Stimulated activated naive CD8-positive, alpha-beta T cell treated with anti-CD3 and anti-CD28 coated beads, Interleukin-15, Interleukin-2, amounts not matched to agents 100 U/mL and 50 U/mL, for 24 hours (primary cell): ENCODE measurements at places on chromosomes 11 and 22.

GRCh38 chr22:48180631-48181030, 1418.2 kb downstream of the TBC1D22A start:
- DNase-seq: no peak

GRCh38 chr22:22800716-22801115, 86.9 kb upstream of the IGLL5 start:
- DNase-seq: no peak

DNA sequence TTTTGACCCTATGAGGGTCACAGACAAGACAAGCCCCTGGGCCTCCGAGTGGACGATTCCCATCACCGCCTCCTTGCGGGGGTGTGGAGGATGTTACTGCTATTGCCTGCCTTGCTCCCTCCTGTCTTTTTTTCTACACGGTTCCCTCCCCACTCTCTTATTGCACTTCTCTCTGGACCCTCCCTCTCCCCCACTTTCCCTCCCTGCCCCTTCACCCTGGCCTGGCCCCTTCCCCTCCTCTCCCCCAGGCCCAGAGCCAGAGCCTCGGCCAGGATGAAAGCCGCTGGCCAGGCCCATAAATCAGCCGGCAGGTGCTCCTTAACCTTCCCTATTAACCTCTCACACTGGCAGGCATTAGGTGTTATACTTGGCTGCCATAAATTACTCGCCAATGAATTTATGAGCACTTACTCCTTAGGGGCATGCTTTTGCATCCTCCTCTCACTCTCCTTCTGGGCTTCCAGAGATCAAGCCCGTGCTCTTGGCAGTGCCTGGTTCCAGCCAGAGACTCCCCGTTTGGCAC, 18.3 kb upstream of the ALX4 start:
- DNase-seq: no peak

GRCh38 chr11:44526438-44526837, 39.0 kb upstream of the CD82 start:
- DNase-seq: no peak

DNA sequence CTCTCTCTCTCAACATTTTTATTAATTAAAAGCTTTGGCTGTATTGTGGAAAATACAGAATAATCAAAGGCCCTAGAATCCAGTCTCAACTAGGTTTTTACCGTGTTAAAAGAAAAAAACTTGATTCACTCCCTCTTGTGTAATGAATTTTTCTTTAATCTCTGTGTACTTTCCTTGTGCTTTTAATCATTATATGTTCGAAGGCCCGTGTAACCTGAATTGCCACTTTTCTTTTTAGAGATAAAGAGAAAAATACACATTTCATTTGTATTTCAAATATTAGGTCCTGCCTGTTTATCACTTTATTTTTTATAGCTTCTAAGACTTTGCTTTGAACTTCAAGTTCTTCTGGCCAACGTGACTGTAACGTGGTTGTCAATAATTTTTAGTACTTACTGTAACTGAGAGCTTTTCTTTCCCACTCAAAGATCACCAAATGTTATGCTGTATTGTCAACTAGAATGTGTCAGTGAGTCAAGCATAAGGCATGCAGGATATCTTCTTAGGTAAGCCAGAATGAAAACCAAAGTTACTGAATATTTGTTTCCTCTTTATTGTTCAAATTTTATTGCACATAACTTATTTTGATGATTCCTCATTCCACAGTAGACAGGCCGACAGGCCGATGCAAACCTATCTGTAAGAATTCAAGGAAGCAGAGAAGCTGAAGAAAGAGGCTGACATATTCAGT, 23.3 kb upstream of the FAR1 start:
- DNase-seq: no peak

GRCh38 chr11:10505278-10506007, 35.5 kb downstream of the RNF141 start:
- DNase-seq: no peak

GRCh38 chr11:1936781-1937615, 10.1 kb upstream of the MRPL23 start:
- no peak for DNase-seq

DNA sequence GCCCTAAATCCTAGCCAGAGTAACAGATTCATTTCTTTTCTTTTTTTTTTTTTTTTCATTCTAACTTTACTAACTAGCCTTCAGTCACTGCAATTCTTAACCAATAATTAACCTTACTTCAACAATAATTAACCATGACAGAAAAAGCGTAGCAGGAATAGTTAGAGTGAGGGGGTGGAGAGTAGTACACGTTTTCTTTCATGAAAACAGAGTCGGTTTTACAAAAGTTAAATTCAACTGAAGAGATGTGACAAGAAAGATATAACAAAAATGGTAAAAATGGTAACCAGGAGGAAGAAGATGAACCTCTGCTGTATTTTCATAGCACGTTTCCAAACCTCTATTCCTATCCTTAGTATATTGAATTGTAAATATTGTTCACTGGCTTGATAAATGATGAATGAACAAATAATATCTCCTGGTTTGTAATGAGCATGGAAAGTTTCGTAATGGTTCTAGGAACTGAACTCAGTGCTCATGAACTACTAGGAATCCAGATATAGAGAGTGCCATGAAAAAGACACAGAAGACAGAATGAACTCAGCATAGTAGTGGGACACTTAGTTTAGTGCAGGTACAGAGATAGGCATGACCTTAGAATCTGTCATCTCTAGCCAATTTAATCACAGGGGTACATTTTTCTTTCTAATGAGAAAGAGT, 116.5 kb upstream of the ANO5 start:
- no peak for DNase-seq

- DNase-seq: no peak
Observed at GRCh38 chr11:8340296-8340695, 76.6 kb upstream of the LMO1 start.

- no peak for DNase-seq
Observed at GRCh38 chr11:61752925-61753521, 587 bp downstream of the MYRF start.

- no peak for DNase-seq
Observed at GRCh38 chr11:14541192-14541947, 21.2 kb upstream of the PSMA1 start.

- no peak for DNase-seq
Observed at GRCh38 chr11:13993096-13993765, 30.7 kb downstream of the SPON1 start.

GRCh38 chr22:21937821-21938070, 14.9 kb downstream of the PPM1F start:
- no peak for DNase-seq

DNA sequence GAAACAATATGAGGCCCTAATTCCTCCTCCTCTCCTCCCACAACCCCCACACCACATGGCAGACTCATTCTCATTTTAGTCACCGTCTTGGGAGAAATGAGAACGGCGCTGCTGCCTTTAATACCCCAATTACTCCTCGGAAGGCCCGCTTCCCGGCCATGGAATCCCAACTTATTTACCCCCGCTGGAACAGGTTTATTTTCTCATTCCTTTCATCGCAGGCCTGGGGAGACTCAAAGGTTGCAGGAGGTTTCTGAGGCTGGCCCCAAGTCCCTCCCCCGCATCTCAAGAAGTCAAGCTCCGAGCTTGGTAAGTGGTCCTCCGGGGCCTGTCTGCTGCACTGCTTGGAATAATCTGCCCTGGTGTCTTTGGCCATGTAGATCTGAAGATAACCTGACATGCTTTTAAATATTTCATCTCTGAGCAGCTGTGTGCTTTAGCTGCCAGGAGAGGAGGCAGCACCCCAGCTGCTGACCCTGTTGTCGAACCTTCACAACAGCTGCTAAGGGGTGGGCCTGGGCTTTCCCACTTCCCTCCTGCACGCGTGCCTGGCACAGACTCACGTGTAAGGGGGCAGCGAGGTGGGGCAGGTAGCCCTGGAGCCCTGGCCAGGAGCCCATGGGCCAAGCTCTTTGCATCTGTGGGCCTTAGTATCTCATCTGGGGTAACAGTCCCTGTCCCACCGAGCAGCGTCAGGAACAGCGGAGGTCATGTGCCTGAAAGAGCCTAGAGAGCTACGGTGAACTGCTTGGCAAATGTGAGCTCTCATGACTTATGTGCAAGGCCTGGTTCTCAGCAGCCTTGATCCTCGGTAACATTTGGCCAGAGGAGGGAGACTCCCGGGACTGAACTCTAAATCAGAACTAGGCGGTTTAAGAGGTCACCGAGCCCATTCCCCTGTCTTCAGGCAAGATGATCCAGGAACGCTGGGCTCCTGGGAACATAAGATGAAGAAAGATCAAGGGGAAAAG, 164.6 kb downstream of the ST3GAL4 start:
- no peak for DNase-seq

- no peak for DNase-seq
Observed at GRCh38 chr11:116515664-116516184, 257.1 kb downstream of the BUD13 start.

DNA sequence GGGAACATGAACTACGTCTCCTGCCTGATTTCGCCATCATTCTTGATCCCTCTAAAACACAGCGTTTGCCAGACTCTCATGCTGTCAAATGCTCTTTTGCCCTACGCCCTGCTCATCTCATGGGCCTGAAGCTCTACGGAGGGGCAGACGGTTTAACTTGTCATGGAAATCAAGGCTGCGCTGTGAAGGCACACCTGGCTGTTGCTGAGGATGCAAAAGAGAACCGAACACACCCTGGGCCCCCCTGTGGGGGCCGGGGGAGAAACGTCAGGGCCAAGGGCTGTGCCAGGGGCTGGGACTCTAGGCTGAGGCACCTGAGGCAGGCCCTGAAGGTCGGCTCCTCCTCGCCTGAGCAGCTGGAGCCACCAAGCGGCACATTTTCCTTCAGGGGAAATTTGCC, 957.2 kb downstream of the BRD1 start:
- DNase-seq: no peak

- no peak for DNase-seq
Observed at GRCh38 chr11:102007567-102008437, 39.4 kb upstream of the CFAP300 start.

- DNase-seq: no peak
Observed at GRCh38 chr22:48037618-48038017, 1275.2 kb downstream of the TBC1D22A start.

DNA sequence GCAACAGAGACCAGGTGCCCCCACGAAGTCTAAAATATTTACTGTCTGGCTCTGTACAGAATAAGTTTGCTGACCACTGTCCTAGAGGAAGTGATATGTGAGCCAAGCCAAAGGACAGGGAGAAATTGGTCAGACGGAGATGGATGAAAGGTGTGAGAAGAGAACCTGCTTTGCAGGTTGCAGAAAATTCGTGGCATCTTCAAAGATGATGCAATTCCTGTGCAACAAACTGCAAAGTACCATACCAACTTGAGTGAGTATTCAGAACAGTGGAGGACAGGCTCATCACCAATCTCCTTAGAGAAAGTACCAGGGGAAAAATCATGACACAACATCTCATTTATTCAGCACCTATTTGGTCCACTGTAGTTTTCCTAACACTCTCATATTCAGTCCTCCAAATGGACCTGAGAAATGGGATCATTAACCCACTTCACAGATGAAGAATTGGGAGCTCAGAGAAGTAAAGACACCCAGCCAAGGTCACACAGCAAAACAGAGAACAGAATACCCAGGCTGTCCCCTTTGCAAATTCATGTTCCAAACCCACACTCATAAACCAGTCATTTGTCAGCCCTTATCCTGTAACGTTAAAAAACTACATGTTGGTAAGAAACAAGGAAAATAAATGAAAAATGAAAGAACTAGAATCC, 536.8 kb downstream of the MIAT start:
- DNase-seq: no peak

GRCh38 chr11:115678942-115679341, 174.7 kb upstream of the CADM1 start:
- DNase-seq: no peak

DNA sequence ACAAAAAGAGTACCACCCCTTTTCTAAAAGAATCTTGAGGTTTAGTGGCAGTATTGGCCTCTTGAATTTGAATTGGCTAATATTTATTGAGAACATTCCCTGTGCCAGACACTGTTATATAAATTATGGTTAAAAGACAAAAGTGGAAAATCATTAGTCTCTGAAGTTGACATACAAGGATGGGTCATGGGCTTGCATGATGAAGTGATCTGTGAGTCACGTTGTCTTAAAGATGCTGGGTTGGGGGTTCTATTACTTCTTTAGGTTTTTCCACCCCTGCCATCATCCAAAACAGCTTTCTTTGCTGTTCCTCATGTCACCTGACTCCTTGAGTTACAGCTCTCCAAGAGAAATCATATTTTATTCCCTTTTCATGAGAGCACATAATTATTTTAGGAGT, 85.0 kb downstream of the CD44 start:
- no peak for DNase-seq

DNA sequence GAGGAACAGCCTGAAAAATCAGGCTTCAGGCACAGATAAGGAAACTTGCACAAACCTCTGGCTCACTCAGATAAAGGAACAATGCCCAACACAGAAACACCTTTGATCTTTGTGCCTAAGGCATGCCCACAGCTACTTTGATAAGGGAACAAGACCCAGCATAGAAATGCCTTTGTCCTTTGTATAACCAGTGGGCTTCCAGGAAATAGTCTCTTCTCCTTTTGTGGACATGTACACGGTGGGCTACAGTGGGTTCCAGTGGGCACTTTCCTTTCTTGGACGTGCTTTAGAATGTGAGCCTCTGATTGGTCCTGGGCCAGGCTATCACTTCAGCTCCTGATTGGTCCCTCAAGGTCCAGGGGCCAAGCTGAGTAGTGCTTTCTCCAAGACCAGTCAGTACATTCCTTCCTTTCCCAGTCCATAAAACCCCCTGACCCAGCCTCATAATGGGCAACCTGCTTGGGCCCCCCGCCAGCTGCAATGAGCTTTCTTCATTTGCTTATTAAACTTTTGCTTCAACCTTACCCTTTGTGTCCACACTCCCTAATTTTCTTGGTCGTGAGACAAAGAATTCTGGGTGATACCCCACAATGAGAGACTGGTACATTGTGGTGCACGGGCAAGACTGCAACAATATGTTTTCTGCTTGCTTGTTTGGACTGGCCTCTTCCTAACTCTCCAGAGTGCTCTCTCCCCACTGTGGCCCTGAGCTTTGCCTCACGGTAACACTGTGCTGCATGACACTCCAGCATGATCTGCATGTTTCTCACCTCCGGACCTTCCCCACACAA, 1.7 kb upstream of the CABIN1 start:
- no peak for DNase-seq

DNA sequence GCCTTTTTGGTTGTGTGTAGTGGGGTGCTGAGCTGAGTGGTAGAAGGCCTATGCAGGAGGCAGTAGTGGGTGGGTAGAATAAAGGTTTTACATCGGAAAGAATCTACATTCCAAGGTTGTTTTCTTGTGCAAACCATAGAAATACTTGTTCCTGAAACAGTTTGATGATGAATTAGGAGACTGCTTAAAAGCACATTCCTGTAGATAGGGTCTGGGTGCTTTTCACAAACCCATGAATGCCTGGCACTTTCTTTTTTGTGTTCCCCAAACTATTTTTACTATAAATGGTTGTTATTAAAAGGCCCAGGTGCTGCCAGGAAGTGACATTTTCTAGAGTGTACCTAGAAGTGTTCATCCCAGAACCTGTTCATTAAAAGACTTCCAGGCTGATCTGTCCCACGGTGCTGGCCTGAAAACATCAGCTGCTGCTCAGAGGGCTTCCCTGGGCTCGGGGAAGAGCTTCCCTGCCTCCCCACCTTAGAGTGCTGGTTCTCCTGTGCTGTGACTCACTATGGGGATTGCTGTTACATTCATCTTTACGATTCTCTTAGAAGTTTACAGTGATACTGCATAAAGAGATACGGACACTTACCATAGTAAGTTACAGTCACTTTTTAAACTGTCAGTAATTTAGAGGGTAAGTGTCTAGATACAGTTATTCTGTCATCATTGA, 27.9 kb downstream of the PPFIA1 start:
- DNase-seq: no peak

GRCh38 chr11:13338019-13338426, 60.4 kb downstream of the BMAL1 start:
- no peak for DNase-seq

GRCh38 chr11:67282876-67283371, 6.2 kb upstream of the ANKRD13D start:
- no peak for DNase-seq

- no peak for DNase-seq
Observed at GRCh38 chr22:23499845-23500500, 80.1 kb downstream of the IGLL1 start.
